ENCODE measurements at places on chromosomes 6 and 20.

- no peak for DNase-seq
These were observed 30.9 kb upstream of the SLA2 start for GRCh38 chr20:36676701-36677421.

- DNase-seq: no peak
These were observed 386.6 kb upstream of the SLC35B3 start for GRCh38 chr6:8821981-8822381.

- peak; percentile 100 for DNase-seq
These were observed 12.4 kb upstream of the PEDS1 start for GRCh38 chr20:50165684-50166554.

DNA sequence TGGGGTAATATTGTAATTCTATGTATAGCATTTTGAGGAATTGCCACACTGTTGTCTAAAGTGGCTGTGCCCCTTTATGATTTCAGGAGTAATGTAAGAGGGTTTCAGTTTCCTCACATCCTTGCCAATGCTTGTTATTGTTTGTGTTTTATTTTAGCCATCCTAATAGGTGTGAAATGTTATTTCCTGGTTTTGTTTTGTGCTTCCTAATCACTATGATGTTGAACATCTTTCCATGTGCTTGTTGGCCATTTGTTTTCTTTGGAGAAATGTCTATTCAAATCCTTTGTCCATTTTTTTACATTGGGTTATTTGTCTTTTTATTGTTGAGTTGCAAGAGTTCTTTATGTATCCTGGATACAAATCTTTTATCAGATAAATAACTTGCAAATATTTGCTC lies 97.3 kb upstream of the MLIP start:
- DNase-seq: no peak

GRCh38 chr6:154341871-154342270 lies 14.7 kb downstream of the IPCEF1 start:
- DNase-seq: no peak

DNA sequence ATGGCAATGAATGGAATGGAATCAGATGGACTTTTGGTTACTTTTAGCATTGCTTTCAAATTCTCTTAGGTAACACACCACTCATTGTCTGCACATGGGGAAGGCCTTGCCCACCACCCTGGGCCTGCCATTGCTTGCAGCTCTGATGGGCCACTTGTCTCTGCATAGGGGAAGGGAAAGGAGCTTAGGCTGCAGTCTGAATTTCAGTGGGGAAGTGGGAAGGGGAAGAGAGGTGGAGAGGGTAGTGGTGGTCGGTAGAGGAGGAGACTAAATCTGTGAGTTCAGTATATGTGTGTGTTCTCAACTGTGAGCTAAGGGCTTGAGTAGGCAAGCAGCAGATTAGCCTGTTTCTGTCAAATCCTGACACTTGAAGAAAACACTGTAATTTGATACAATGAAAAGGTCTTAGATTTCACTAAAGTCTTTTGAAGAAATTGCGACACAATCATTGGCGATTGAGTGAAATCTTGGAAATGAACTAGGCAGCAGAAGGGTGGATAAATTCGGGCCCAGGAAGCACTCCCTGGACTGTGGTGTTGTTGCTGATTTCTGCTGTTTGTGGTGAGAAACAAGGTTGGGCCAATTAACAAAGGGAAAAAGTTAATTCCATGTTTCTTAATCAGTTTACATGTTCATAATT lies 80.6 kb downstream of the OTOR start:
- DNase-seq: no peak

- no peak for DNase-seq
These were observed 34.0 kb upstream of the MMS22L start for GRCh38 chr6:97316978-97317377.

- peak; percentile 94 for DNase-seq
These were observed 5.4 kb downstream of the CCN5 start for GRCh38 chr20:44720621-44720996.

DNA sequence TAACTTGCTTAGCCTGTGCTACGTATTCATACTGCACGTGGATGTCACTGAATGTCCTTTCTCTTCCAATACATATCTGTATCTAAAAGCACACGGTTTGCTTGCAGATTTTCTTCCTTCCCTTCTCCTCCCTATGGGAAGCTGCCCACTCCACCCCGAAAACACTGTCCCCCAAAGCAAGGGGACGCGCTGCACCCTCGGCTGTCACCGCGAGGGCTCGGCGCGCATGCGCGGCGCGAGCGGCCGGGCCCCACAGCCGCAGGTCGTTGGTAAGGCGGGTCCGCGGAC lies 659 bp downstream of the TMX4 start:
- DNase-seq: peak; percentile 9

GRCh38 chr6:79193971-79194370 lies 40.5 kb downstream of the HMGN3 start:
- no peak for DNase-seq

GRCh38 chr20:63056236-63057170 lies 49.7 kb upstream of the BHLHE23 start:
- no peak for DNase-seq

DNA sequence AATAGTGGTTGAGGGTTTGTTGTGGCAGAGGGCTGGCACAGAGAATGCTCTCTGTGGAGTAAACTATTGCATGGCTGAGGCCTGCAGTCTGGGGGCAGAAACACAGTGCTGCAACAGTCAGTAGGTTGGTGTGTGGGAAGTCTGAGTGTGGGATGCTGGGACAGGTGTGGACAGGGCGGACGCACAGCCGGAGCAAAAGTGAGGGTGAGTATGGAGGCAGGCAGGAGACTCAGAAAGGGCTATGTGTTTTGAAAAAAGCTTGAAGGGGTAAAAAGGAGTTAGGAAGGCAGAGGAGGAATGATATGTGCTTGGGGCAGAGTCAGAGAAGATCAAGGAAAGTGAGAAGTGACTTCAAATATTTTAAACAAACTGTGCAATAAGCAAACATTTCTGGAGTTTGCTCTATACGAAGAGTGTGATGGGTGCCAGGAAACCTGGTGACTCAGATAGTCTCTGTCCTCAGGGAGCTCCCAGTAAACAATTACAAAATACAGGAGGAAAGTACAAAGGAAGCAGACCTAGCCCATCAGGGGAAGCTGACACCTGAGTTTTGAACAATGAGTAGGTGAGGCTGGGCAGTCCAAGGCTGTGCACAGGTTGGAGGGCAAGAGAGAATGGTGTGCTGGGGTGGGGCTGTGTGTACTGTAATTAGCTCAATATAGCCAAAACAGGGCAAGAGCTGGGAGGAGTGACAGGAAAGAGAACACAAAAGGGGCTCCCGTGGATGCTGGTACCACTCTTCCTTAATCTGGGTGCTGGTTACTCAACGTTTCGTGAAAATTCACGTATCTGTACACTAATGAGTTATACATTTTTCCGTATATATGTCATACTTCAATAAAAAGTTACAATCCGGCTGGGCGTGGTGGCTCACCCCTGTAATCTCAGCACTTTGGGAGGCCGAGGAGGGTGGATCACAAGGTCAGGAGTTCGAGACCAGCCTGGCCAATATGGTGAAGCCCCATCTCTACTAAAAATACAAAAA lies 55.2 kb downstream of the PIGU start:
- no peak for DNase-seq

- DNase-seq: peak; percentile 60
These were observed 179.4 kb downstream of the FOXC1 start for GRCh38 chr6:1789092-1789491.

DNA sequence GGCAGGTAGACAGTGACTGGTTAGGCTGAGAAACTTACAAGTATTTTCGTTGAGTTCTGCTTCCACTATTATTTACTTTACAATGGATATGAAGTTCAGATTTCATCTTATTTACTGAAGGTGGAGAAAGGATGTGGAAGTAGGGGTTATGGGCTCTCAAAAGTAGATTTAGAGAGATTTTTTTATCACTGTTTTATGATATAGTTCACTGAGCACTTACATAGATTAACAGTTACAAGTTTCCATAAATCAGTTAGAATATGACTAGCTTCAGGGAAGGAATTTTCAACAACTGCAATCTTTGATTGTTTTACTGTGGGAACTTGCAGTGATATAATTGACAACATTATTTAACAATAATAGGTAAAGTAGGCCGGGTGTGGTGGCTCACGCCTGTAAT lies 7.2 kb upstream of the TRMT11 start:
- DNase-seq: no peak

- DNase-seq: no peak
These were observed 1.2 kb downstream of the ZNF335 start for GRCh38 chr20:45970646-45971424.

DNA sequence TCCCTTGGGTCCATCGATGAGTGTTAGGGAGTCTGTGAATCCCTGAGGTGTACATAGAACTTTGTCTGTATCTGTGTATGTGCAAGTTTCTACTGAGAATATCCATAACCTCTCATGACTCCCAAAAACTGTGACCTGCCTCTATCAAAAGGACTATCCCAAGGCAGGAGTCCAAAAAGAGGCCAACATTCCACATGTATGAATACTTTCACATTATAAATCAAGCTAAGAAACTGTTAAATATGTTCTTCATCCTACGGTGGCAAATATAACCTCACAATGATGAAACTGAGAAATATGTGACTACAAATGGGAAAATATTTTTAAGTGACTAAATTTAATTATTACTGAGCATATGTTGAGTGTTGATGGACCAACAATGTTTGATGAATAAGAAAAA lies 16.1 kb upstream of the STX11 start:
- DNase-seq: no peak

GRCh38 chr20:2521369-2522305 lies 12.9 kb upstream of the ZNF343 start:
- no peak for DNase-seq

- no peak for DNase-seq
These were observed 108.2 kb downstream of the NRN1 start for GRCh38 chr6:5898563-5898962.

- peak; percentile 33 for DNase-seq
These were observed 21.2 kb upstream of the ASXL1 start for GRCh38 chr20:32336918-32337347.

- no peak for DNase-seq
These were observed 4.6 kb downstream of the MAS1L start for GRCh38 chr6:29483186-29483585.

DNA sequence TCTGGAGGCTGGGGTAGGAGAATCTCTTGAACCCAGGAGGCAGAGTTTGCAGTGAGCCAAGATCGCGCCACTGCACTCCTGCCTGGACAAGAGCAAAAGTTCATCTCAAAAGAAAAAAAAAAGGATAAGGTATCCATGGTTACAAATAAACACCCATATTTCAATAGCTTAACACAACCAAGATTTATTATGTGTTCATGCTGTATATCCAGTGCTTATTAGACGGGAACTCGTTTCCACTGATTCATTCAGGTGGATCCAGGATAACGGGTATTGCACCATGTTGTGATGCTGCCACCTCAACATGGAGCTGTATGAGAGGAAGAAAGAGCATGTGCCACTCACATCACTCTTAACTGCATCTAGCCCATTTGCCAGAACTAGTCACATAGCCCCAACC lies 69.1 kb upstream of the HIVEP1 start:
- no peak for DNase-seq
